ENCODE measurements at places on chromosomes 16 and 17.
A peak's percentile ranks its signal among the peaks of the same experiment; 100 is the strongest.

DNA sequence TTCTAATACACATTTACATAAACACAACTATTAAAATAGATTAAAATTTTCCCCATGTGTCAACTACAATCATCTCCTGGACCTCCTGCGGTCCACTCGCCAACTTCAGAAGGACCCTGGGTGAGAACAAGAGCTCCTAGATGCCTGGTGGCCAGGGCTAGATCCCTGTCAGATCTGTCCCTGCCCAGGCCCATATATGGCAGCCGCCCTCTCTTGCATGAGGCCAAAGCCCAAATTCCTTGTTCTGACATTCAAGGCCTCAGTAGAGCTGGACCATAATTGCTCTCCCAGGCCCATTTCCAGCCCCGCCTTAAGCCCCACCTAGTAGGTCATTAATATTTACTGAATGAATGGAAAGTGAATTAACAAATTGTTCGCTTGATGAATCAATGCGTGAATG lies 237.7 kb downstream of the KATNIP start:
- no peak for DNase-seq

GRCh38 chr16:86048882-86049585 lies 150.1 kb downstream of the IRF8 start:
- DNase-seq, result peak; percentile 11

- peak; percentile 43 for DNase-seq
Measured at GRCh38 chr16:86061721-86062120, 162.8 kb downstream of the IRF8 start.

- peak; percentile 20 for DNase-seq
Measured at GRCh38 chr16:70158261-70158939, 15.2 kb upstream of the CLEC18C start.

- no peak for DNase-seq
Measured at GRCh38 chr17:72477491-72477890, 356.7 kb downstream of the SOX9 start.

- DNase-seq, result peak; percentile 7
Measured at GRCh38 chr17:3009411-3009920, 53.9 kb downstream of the OR1D5 start.

- DNase-seq, result no peak
Measured at GRCh38 chr16:59975953-59976352, 1241.8 kb upstream of the GOT2 start.

GRCh38 chr17:62625870-62626200 lies 1.6 kb upstream of the MRC2 start:
- DNase-seq, result no peak

GRCh38 chr17:6147042-6147441 lies 76.9 kb downstream of the WSCD1 start:
- no peak for DNase-seq
